GM12891 (cell line): ENCODE measurements at places on chromosomes 7 and 10.

DNA sequence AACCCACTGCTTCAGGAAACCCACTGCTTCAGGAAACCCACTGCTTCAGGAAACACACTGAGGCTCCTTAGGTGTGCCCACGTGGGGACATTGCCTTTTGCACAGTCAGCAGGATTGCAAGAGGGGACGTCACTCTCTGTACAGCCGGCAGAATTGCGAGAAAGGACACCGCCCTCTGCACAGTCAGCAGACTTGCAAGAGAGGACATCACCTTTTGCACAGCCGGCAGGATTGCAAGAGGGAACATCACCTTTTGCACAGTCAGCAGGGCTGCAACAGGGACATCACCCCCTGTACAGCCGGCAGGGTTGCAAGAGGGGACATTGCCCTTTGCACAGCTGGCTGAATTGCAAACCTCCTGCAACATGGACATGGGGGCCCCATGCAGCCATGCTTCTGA lies 407.6 kb downstream of the GLRX3 start:
- DNase-seq, result no peak

DNA sequence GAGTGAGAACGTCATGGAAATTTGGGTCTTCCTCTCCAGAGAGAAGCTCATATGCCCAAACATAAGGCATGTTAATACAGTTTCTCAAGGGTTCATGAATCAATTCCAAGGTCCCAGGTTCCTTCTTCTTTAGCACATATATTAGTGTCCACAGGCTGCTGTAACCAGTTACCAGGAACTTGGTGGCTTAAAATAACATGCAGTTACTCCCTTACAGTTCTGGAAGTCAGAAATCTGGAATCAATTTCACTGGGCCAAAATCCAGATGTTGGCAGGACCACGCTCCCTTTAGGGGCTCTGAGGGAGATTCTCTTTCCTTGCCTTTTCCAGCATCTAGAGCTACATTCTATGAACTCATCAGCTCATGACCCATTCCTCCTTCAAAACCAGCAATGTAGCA lies 64.8 kb downstream of the MRC1 start:
- DNase-seq, result no peak

DNA sequence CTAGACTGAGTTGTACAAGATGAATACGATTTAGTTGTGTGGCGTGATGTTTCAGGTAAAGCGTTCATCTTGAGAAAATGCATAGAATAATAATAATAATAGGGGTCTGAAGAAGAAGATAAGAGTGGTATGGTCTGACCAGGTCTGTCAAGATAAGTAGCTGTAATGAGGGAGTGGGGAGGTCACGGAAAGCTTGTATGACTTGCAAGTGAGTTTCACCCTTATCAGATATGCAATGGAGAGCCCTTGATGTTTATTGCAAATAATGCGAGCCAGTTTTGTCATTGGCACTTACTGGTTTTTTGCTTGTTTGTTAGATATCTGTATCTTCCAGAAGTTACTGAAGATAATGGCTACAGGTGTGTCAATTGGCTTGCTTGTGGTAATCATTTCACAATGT lies 611.5 kb downstream of the CNTNAP2 start:
- no peak for DNase-seq

DNA sequence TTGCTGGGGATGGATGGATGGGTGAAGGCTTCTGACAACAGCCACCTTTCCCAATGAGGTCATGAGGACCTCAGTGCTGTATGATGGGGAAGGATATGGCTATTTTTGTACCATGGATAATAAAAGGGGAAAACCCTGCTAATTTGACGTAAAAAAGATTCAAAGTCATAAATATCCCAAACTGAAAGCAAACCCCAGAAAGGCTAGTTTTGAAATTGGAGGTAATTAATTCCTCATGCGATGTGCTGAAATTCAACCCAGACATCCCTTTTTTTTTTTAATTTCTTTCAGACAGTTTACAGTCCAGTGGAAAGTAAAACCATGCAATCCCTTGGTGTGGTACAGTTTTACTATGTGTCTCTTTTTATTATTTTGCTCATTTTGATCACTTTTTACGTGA lies 254.5 kb upstream of the BMPER start:
- DNase-seq, result no peak

DNA sequence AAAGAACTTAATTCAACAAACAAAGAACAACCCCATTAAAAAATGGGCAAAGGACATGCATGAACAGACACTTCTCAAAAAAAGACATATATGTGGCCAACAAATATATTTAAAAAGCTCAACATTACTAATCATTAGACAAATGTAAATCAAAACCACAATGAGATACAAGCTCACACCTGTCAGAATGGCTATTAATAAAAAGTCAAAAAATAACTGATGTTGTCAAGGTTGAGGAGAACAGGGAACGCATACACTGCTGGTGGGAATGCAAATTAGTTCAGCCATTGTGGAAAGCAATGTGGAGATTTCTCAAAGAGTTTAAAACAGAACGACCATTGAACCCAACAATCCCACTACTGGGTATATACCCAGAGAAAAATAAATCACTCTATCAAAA lies 19.1 kb downstream of the ZFAND4 start:
- DNase-seq, result no peak

DNA sequence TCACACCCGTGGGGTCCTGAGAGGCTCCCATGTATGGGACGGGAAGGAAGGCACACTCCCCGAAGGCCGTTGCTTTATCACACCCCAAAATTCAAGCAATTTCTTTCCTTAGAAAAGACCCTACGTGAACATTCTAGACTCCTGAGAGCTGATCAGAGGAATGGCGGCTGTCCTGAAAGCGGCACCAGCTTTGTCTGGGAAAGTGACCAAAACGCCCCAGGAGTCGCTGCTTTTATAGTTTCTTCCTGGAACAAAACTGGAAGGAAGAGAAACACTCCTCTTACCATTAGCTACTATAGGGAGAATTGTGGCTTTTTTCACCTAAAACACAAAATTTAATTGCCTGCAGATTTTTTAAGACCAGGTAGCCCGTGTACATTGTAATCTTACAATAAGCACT lies 261.8 kb upstream of the RNF32 start:
- no peak for DNase-seq

GRCh38 chr10:133379152-133379800 lies at the start of gene PAOX:
TSS of gene PAOX (plus strand) at chr10:133379262. CDS start at chr10:133379317, 55 bp downstream.
- DNase-seq, result peak; percentile 83

GRCh38 chr7:77202481-77202976 lies 2.9 kb upstream of the FGL2 start:
- no peak for DNase-seq

DNA sequence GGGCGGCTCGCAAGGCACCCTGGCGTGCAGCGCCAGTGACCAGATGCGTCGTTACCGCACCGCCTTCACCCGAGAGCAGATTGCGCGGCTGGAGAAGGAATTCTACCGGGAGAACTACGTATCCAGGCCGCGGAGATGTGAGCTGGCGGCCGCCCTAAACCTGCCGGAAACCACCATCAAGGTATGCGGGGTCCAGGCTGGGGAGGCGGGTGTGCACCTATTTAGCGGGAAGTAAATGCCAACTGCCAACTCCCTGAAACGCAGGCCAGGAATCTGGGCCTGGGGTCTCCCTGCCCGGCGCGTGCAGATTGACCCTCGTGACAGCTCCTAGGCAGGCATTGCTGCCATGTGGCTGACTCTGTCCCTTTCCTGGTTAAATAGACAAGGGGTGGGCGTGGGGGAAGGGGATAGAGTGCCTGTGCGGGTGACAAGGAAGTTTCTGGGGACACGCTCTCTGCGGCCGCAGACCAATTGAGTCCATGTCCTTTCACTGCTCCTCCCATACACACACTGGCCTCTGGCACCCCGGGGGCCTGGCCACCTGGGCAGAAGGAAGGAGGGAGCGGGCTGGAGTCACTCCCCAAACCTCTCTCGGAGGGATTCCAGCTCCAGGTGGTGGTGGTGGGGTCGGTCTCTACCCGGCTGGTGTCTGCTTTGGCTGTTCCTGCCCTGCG lies 2.7 kb downstream of the EVX1 start:
- no peak for DNase-seq

DNA sequence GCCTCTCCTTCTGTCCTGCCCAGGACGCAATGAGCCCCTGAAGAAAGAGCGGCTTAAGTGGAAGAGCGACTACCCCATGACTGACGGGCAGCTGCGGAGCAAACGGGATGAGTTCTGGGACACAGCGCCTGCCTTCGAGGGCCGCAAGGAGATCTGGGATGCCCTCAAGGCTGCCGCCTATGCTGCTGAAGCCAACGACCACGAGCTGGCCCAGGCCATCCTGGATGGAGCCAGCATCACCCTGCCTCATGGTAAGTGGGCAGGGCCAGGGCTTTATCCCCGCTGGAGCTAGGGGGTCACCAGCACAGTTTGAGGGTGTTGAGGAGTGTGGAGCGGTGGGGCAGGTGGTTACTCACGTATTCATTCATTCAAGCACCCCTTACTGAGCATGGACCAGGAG lies 4.7 kb upstream of the ANKRD2 start:
- no peak for DNase-seq

GRCh38 chr10:124229201-124229988 lies 136.0 kb upstream of the CHST15 start:
- no peak for DNase-seq

DNA sequence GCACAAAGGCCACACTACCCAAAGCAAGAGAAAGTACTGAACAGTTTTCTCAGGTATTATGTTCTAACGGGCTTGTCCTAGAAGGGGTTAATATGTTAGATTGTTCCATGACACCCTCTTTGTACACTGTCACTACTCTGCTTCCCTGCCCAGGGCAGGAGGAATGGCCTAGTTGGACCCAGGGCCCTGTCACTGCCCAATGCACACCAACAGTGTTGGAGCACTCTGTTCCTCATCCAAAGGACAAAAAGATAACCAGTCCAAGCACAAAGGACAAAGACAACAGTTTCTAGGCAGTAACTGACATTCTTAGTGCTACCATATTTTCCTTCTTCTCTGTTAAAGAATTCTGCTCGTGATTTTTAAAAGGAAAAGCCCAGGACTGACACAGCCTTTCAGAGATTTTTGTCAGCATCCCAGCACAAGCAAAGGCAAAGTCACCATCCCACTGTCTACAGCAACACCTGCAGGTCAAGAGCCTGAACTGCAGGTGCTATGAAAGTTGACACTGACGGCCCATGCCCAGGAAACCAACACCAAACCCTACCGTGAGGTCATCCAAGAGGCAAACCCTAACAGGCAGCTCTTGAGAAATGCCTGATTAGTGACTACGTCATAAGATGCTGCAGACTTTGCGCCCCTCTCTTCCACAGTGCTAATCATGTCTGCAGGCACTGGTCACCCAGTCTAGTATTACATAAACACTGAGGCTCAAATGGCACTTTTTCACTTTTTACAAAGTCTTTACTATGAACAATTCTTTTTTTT lies 13.2 kb downstream of the NUDCD3 start:
- DNase-seq, result no peak

GRCh38 chr7:84162584-84162983 lies 32.0 kb downstream of the SEMA3A start:
- DNase-seq, result no peak

- no peak for DNase-seq
Measured at GRCh38 chr7:103132995-103133688, 15.8 kb downstream of the NAPEPLD start.

- DNase-seq, result peak; percentile 81
Measured at GRCh38 chr10:97292097-97292861, at the start of gene ARHGAP19. TSS of gene ARHGAP19 (minus strand) at chr10:97292637. CDS start at chr10:97292627, 10 bp downstream.

DNA sequence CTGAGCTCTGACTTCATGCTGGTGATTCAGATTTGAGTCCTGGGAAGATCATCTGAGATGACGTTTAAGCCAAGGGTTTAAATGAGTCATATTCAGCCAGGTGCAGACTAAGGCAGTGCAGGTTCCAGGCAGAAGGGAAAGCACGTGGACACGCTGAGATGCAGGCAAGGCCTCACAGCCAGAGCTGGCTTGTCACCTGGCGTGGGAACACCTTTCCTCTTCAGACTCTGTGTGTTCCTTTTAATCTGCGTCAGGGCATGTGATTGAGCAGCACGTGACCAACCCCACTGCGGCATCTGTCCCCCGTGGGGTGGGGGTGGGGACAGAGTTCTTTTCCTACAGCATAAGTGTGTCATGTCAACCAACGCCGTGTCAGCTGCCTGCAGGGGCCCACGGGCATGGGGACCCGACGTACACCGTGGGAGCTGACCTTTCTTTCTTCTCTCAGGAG lies 10.7 kb upstream of the IDI2 start:
- no peak for DNase-seq

DNA sequence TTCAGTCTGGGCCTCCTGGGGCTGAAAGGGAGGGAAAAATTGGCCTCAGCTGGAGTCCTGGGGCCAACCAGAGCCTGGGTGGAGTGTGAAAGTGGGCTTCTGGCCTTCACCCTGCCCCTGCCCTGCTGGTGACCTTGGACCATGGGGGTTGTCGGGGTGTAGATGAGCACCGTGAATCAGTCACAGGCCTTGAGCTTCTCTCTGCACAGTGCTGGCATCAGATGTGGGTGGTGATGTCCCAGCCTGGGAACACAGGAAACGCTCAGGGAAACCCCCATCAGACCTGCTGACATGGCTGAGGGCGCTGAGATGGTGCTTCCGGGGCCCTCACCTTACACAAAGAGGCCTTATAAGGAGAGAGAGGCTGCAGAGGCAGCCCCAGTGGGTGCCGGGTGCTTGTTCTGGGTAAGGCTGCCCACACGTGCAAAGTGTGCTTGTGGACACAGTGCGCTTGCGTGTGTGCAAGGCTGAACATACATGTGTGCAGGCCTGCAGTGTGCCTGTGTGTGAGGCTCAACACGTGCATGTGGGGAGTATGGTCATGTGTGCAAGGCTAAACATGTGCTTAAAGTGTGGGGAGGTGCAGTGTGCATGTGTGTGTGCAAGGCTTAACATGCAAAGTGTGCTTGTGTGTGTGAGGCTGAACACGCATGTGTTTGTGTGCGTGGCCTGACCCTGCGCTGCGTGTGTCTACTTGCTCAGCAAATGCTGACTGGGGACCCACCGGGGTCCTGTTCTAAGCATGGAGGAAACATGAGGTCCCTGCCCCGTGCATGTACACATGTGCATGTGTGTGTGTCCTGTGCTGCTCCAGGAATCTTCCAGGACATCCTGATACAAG lies 6.5 kb downstream of the ARPC1B start:
- DNase-seq, result peak; percentile 76

DNA sequence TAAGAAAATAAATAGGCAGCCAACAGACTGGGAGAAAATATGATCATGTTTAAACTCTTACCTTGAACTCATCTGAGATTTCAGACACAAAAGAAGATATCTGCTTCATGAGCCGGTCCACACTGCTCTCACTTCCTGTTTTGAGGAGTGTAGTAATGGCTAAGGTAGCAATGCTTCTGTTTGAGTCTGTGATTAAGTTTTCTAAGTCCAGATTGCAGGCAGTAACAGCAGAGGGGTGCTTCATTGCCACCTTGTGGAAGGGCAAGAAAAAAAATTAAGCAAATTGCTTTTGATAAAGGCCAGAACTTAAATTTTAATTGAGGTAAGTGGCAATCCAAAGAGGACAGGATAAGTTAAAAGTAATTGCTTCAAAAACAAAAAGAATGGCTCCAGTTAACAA lies 69.1 kb downstream of the MEST start:
- DNase-seq, result peak; percentile 41
